ENCODE measurements at places on chromosomes 12 and 14.

- no peak for DNase-seq
Observed at GRCh38 chr12:106282457-106283097, 20.0 kb upstream of the TCP11L2 start.

DNA sequence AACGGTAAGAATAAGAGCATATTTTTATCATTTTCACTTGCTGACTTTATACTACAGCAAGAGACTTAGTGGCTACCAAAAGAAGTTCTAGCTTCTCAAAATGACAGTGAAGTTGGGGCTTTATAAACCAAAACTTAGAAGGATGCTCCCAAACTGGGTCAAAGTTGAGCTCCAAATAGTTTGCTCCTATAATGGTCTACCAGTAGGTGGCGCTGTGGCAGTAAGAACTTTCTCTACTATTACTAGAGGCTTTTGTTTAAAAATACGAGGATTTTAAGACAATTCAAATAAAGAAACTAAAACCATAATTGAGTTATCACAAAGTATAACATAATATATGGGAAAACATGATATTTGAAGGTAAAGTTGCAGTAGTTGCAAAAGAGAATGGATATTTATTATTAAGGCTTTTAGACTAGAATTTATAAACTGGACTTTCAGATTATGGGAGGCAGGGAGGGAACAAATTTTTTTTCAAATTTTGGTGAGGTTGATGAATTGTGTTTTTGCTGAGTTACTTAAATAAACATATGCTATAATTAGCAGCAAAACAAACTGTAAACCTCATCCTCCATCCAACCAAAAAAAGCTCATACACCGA lies 75.0 kb downstream of the TGFB3 start:
- DNase-seq: no peak

- DNase-seq: no peak
Observed at GRCh38 chr14:57845802-57846531, 19.9 kb downstream of the SLC35F4 start.

DNA sequence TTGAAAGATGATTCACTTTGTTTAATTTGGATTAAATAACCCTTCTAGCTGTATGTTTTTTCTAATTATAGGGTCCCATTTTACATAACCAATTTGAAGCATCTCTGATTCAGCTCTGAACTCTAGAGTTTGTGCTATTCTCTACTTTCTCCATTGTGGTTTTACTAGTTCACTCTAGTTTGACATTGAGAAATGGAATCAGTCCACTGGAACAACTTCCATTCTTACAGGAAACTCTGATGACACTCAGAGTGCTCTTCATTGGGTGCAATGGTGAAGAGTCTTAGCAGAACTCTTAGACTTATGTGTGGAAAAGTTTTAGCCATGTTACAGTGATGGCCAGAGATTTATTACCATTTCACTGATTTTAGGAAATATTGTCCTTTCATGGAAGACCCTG lies 140.7 kb downstream of the DYRK2 start:
- DNase-seq: no peak

- no peak for DNase-seq
Observed at GRCh38 chr12:19855851-19856250, 416.6 kb downstream of the AEBP2 start.

DNA sequence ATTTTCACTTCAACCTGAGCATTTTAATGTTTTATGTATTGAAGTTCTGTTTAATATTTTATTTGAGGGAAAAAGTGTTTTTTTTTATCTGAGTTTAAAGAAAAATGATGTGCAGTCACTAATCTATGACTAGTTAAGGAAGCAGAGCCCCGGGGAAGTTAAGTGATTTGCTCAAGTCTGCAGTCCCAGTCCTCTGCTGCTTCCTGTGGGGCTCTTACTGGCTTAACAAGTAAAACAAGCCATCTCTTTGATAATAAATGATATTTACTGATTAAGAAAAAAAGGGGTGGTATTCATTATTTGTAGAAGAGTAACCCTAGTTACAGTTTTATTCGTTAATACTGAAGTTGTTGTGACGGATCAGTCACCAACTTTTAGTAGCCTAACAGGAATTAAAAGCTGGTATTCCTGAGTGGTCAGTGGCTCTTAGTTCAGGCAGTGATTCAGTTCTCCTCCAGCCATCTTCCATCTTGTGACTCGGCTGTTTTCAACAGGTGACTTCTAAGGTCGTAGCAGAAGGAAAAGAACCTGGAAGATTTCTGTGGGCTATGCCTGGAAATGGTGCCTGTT lies 21.7 kb downstream of the BICDL1 start:
- no peak for DNase-seq

DNA sequence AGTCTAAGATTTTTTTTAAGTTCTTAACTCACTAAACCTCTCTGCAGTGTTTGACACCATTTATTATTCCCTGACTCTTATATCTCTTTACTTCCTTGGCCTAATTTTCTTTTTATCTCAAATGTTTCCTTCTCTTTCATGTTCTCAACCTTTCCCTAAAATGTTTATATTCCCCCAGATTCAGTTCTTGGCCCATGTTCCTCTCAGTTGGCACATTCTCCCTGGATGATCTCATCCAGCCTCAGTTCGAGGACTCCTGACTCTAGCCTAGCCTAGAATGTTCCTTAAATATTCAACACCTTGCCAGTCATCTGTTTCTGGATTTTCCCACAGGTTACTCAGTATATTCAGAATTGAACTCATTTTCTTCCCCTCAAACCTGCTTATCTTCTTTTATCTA lies 81.3 kb downstream of the SCN8A start:
- DNase-seq: no peak

DNA sequence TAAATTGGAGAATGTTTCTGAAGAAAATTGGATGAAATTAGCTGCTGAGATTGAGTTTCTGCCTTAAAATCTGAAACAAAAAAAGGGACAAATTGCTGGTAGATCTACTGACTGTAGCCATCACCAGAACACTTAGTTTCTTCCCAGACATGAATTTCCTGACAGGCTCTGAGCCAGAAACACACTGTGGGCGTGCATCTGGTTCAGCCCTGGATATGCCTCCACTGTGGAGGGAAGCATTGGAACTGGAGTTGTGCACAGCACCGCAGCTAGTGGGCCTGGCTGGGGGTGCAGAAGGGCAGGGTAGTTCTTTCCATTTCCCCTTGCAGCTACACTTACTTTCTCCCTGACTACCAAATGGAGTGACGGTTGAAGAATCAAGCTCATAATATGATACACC lies 31.2 kb downstream of the CREBL2 start:
- DNase-seq: no peak

DNA sequence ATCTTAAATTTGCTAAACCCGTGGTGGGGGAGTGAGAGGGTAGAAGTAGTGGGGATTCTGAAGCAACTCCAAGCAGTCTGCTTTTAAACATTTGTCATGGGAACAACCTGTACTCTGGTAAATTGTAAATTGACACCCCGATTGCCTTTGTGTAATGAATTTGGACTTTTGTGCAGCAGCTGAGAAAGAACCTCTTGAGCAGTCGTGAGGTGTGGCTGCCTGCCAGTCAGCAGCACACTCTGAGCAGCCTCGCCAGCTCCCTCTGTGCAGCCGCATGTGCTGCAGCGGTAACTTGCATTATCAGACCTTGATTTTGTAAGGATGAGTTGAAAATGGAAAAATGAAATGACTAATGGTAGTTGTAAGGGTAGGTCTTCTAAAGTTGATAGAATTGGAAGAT lies 74.3 kb downstream of the SUSD6 start:
- no peak for DNase-seq

- no peak for DNase-seq
Observed at GRCh38 chr14:30756594-30756993, 117.8 kb upstream of the COCH start.

DNA sequence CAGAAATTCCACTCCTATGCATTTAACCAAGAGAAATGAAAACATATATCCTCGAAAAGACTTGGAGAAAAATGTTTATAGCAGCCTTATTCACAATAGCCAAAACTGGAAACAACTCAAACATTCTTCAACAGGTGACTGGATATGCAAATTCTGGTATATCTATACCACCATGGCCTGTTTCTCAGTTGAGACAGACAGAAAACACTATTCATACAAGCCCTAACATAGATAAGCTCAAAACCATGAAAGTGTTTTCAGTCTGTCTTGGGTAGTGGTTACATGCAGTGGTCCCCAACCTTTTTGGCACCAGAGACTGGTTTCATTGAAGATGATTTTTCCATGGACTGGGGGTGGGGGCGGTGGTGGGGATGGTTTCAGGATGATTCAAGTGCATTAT lies 83.8 kb downstream of the SRGAP1 start:
- no peak for DNase-seq

- DNase-seq: no peak
Observed at GRCh38 chr14:64363265-64363846, 24.8 kb upstream of the MTHFD1 start.

- DNase-seq: no peak
Observed at GRCh38 chr12:132455565-132455964, 34.4 kb upstream of the FBRSL1 start.

DNA sequence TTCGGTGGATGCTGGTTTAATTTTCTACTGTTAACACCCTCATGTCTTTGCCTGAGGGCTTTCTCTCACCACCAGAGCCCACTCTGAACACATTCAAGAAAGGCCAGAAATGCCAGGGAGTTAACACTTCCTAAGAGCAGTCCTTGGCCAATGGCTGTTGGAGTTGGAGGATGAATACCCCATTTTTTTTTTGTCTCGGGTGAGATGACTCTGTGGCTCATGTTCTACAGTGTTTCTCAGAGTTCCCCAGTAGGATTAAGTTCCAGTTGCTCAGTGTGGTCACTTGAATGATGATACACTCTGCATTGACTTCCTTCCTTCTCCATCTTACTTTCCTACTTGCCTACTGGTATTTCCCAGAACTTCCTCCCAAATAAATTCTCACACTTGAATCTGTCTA lies 65.8 kb downstream of the FOS start:
- no peak for DNase-seq

- no peak for DNase-seq
Observed at GRCh38 chr14:91113829-91114078, at the start of gene DGLUCY. Gene DGLUCY, plus strand, starts transcription at chr14:91114073. Its CDS starts 46,222 bp downstream, at chr14:91160295.

GRCh38 chr14:58947814-58948445 lies 240.5 kb upstream of the DAAM1 start:
- no peak for DNase-seq

DNA sequence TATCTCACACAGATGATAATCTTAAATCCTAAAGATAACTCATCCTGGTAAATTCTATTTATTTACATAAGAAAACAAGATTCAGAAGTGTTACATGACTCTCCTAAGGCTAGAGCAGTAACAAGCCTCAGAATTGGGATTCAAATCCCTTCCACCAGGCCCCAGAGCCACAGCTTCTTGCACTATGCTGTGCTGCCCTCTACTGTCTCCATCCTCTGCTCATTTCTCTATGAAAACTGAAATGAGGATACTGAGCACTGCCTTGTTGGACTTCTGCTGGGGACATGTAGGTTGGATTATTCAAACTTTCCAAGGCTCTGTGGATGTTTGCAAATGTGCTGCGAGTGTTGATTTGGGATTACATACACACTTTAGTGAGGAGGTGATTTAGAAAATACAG lies 23.5 kb upstream of the C12orf50 start:
- DNase-seq: no peak

DNA sequence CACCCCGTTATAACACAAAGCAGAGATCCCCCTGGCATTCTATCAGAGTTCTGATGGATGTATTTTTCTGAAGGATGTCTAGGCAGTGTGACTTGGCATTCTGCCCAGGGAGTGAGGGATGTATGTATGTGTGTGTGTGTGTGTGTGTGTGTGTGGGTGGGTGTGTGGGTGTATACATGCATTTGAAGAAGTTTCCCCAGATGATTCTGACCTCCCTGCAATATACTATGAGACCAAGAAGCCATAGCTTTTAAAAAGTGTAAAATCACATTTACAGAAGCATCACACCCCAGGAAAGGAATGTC lies 59.7 kb upstream of the NAP1L1 start:
- no peak for DNase-seq

DNA sequence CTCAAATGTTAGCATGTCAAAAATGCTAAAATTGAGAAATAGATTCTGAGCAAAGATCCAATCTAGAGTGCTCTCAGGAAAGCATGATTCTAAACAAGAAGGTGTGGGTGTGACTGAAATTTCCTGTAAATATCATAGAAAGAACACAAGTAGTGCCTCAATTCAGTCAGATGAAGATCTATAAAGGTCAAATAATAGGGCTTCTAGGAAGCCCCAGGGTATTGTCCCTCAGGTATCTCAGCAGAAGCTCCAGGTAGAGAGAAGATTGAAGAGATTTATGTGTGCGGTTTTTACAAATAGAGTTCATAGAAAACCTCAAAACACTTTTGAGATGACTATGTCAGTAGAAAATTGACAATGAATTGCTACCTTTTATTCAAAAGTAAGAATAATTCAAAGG lies 13.0 kb downstream of the KLRD1 start:
- DNase-seq: no peak

DNA sequence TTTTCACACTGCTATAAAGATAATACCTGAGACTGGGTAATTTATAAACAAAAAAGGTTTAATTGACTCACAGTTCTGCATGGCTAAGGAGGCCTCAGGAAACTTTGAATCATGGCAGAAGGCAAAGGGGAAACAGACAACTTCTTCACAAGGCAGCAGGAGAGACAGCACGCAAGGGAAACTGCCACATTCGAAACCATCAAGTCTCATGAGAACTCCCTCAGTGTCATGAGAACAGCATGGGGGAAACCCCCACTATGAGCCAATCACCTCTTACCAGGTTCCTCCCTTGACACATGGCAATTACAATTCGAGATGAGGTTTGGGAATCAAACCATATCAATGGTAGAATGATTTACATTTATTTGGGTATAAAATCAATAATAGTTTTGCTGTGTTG lies 558.5 kb downstream of the TMTC2 start:
- no peak for DNase-seq

DNA sequence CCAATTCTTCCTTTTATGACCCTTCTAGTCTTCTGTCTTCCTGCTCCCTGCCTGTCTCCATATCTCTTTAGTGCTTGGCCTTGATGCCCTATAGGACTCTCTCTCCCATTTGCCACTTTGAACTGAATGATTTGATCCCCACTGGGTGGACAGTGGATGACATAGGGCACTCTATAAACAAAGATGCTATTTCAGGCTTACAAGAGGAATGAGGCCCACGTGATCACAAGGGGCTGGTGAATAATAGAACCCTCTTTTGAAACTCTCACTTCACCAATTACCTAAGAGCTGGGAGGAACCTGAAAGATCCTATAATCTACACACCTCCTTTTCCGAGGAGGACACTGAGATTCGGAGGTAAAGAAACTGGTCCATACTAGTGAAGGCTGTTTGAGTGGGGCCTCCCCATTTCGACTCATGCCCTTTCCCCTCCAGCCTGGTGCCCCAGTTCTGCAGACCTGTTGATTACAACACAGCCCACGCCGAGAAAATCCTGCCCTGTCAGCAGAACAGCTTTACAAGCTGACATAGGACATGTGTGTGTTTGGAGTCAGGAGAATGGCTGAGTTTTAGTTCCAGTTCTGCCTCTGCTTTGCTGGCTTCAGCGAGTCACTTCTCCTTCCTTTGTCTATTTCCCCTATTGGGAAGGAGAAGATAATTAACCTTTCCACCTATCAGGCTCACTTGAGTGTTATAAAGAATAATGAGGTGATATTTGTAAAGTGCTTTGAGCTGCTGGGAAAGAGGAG lies 400.3 kb downstream of the ZFP36L1 start:
- DNase-seq: peak; percentile 37

DNA sequence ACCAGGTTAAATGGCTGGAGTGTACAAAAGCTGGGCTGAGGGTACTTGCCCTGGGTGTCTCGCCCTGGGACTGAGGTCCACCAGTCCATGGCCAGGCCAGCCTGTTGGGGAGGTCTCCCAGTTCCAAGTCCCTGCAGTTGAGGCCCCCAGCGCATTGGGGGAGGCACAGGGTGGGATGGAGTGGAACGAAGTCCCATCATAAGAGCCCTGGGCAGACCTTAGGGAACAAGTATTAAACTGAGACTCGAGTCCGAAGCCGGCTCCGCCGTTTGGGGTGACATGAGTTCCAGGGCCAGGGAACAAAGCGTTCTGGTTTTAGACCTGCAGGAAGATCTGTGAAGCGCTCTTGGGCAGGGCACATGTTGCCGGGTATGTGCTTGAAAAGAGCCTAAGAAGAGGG lies 84.7 kb downstream of the ALG10 start:
- no peak for DNase-seq
